ENCODE measurements at places on chromosomes 2 and 18.

DNA sequence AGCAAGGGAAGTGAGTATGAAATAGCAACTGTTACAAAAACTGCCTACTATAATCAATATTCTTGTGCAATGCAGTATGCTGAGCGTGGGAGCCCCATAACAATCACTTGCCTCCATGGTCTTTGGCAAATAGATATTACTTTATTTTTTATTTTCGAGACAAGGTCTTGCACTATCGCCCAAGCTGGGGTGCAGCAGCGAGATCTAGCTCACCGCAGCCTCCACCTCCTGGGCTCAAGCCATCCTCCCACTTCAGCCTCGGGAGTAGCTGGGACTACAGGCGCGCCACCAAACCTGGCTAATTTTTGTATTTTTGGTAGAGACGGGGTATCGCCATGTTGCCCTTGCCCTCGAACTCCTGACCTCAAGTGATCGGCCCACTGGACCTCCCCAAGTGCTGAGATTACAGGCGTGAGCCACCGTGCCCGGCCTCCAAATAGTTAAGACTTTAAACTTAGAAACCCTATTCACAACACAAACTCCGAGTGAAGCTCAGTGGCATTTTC is 1.2 kb upstream of the CCNT2 start:
- no peak for DNase-seq

GRCh38 chr2:181937473-181937872 is 45.9 kb downstream of the ITPRID2 start:
- no peak for DNase-seq

- no peak for DNase-seq
Measured at GRCh38 chr2:57523304-57523703, 523.3 kb upstream of the VRK2 start.

- DNase-seq, result no peak
Measured at GRCh38 chr2:238525990-238526389, 99.3 kb downstream of the ASB1 start.

GRCh38 chr2:227296671-227297405 is 28.2 kb upstream of the MFF start:
- no peak for DNase-seq

GRCh38 chr18:49249521-49249920 is 210.9 kb downstream of the DYM start:
- DNase-seq, result peak; percentile 56

GRCh38 chr2:85011098-85011497 is 40.1 kb downstream of the KCMF1 start:
- DNase-seq, result no peak

- no peak for DNase-seq
Measured at GRCh38 chr2:229089776-229090175, 181.3 kb downstream of the PID1 start.

DNA sequence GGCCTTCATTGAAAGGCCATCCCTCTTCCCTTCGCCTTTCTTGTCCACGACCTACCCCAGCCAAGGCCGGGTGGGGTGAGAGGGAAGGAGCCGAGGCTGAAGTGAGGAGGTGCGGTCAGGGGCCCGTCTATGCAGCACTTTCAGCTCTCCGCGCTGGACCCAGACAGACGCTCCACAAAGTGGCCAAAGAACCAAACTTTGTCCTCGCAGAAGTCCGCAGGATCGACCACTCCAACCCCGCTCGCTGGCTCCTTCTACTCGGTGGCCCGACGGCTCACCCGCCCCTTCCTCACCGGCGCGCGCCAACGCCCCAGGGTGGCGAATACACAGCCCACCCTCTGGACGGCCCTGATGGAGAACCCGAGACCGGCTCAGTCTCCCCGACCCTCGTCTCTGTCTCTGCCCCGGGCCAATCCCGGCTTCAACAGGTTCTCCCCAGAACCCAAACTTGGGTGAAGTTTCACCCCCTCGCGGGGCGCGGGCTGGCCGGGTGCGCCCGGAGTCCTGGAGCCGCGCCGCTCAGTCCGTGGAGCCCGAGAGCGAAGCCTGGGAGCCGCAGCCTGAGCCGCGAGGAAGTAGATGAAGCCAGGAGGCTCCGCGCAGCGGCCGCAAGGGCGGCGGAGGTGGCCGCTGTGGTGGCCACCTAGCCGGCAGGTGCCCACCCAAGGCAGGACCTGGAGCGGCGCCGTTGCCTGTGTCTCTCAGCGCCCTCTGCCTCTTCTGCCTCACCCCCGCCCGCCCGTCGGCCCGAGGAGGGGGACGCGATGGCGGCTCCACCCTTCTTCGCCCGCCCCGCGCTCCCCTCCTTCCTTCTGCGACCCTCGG is 26.7 kb upstream of the ALPP start:
- no peak for DNase-seq

GRCh38 chr2:178949584-178949983 is 100.4 kb downstream of the CCDC141 start:
- DNase-seq, result no peak

DNA sequence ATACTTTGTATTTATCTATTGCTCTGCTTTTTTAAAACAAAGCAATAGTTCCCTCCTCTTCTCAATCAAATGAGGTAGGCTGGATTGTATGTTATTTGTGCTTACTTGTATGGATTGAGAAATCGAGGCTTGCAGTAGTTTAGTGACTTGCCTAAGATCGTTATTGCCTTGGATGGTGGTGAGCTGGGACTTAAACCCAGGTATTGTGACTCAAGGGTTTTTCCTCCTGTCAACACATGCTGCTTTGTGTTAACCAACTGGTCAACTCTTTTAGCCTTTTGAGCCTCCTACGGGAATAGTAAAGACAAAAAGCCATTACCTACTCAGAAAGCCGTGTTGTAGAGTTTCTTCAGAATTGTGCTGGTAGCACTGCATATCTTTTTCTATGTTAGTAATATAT is 95.2 kb upstream of the THUMPD2 start:
- DNase-seq, result no peak

GRCh38 chr2:43402452-43402937 is 176.1 kb upstream of the ZFP36L2 start:
- DNase-seq, result no peak

DNA sequence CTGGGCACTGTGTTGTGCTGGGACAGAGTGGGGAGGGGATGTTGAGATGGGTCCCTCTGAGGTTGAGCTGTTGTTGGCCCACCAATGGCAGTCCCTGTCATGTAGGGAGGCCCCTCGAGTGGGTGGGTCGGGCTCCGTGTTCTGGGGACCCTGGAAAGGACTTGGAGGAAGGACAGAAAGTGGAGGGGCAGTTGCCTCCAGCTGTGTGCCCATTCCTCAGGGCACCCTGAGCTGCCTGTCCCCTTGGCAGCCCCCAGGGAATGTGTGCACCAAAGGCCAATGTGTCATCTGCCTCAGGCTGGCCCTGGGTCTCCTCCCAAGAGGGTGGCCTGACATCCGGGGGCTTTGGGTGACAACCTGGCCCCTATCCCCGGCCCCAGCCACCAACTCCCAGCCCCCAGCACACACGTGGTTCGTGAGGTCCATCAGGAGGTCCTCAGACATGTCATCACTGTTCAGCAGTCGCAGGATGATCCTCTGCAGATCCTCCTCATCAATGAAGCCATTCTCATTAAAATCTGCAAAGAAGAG is 57.7 kb downstream of the CIB4 start:
- no peak for DNase-seq

GRCh38 chr2:68238955-68239822 is 13.1 kb downstream of the PPP3R1 start:
- DNase-seq, result no peak

DNA sequence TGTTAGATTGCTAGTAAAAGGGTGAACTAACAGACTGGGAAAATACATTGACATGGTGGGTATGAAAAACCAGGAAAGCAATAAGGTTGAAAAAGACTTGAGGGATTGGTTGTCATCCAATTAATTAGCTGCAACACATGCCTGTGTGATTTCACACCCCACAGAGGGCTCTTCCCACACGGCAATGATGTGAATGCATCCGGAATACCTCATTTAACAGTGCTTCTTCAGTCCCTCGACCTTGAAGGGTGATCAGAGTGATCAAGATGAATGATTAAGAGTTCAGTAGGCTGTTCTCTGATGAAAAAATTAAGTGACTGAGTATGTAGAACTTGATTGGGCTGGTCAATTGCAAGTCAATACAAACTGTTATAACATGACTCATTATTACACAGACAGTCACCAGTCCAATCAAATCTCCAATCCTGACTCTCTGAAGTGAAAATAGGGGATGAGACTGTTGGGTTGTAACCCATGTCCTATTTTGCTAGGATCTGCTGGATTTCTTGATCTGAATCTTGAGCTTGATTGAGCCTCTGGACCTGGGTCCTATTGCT is 924.9 kb upstream of the FAM98A start:
- no peak for DNase-seq

- no peak for DNase-seq
Measured at GRCh38 chr18:45554389-45554737, 60.9 kb upstream of the SLC14A2 start.

DNA sequence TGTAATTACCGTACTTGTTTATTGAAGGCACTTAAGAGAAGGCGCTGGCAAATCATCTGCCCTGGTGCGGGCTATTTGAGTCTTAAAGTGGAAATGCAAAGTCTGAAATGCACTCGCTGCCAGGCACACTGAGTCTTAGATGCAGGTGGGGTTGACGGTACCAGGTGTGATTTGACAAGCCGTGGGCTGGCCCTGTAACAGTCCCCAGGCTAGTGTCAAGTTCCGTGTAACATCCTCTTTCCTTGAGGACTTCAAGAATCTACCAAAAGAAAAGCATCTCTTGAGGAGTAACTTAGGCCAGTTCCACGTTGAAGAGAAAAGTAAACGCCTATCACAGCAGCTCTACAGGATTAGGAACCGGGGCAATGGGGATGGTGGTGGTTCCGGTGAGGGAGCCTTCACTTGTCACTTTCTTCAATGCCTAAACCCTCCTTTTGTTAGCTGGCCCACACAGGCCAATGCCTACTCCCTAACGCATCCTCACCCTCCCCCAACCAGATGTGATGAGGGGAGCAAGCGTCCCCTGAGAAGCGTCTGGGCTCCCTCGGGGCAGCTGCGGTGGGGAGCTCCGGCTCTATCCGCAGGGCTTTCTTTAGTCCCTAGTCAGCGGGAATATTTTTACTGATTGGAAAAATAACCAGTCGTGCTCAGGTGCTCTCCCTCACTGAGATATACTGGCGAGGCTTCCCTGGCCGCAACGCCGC is 1.5 kb upstream of the UGP2 start:
- no peak for DNase-seq

DNA sequence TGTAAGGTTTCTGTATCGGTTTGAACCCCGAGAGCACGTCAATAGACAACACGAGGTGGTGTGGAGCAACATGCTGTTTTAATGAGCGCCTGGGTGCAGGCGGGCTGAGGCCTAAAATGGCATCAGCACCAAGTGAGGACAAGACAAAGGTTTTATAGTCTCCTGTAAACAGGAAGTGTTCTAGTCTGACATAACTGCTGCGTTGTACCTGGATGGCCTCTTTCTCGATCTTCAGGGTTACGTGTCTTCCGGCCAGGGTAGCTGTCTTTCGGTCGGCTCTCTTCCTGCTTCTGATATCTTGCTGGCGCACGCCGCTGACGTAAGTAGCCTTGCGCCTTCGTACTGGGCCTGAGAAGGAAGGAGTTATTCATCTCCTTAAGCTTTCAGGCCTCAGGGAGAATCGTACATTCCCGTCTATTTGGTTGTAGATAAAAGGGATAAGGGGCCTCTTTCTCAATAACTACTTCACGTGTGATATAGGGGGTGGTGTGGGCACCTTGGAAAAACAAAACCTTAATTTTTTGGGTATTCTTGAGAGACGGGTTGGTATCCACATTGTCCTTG is 53.5 kb downstream of the KYNU start:
- DNase-seq, result no peak

DNA sequence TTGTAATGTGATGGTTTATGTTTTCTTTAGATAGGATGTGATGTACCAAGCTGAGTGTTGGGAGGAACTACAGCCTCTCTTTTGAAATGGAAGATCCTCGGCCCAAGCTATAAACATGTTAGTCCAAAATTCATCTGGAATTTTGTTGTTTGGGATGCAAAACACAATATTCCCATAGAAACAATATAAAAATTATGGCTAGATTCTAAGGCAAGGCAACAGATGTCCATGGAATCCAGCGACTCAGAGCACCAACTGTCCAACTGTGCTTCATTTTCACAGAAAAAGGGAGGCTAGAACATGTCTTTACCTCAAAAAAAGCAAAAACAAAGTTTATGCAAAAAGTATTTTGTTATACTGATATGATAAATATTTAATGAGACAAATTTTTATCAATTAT is 52.4 kb upstream of the ATP8B1 start:
- no peak for DNase-seq

GRCh38 chr18:75070625-75071483 is 138.1 kb downstream of the PTGR3 start:
- DNase-seq, result peak; percentile 72

DNA sequence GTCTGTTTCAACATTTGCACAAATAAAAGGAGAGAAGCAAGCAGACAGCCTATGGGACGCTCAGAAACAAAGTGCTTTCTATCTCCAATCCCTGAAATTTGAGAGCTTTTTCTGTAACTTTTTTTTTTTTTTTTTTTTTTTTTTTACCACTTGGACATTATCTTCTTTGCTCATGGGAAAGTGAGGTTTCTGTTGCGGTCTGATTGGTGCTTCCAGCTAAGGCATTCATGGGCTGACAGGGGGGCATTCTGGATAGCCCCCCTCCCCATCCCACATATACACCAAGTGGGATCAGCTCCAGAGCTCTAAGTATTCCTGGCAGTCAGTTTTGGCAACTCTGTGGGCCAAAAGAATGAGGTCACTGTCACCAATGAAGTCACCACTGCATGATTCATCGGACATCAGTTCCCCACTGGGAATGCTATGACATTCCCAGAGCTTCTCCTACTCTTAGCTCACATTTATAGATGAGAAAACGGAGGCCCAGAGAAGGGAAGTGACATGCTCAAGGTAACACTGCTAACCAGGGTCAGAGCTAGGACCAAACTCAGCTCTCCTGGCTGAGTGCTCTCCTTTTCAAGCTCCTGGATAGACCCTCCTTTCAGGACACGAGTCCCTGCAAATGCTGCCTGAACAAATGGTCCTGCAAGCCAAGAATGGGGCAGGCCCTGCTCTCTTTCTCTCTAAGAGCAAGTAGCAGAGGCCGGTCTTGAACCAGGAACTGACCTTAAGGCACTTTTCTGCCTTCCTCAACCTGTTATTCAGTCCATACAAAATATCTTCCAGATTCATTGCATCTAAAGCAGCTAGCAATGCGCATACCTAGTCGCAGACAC is 61.3 kb downstream of the TMEM247 start:
- DNase-seq, result peak; percentile 48

Measured in non-pigmented ciliary epithelial cell (primary cell).